ENCODE measurements at places on chromosomes 13 and 19.
A peak's percentile ranks its signal among the peaks of the same experiment; 100 is the strongest.

- DNase-seq, result no peak
Observed at GRCh38 chr13:26228096-26228495, 6.0 kb upstream of the RNF6 start.

DNA sequence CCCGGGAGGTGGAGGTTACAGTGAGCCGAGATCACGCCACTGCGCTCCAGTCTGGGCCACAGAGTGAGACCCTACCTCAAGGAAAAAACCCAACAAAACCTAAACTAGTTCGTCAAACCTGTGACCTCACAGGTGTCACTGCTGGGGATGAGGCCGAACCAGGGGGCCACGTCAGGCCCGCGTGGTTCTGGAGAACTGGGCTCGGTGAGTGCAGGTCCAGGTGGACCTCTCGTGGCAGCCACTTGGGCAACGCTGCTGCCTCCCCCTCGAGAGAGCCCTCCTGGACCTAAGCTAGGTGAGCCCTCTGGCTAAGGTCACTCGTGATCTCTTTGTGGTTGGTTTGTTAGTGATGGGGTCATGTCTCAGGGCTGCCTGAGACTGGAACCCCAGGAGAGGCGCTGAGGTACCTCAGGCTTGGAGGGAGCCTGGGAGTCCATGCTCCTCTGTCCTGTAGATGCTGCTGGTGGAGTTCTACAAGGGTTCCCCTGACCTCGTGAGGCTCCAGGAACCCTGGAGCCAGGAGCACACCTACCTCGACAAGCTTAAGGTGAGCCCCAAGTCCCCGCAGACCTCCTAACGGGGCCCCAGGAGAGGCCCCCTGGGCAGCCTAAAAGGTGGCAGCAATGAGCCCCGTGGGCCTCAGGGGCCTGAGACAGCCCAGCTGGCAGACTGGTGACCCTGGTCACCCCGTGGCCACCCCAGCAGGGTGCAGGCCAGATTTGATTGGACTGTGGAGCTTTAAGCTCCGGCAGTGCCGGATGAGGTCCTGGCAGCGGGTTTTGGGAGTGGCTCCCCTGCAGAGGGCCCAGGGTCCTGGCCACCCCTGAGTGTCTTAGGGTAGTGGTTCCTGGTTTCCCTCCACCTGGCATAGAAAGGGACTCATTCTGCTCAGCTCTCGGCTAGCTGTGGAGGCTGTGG is 15.6 kb downstream of the MPND start:
- no peak for DNase-seq

DNA sequence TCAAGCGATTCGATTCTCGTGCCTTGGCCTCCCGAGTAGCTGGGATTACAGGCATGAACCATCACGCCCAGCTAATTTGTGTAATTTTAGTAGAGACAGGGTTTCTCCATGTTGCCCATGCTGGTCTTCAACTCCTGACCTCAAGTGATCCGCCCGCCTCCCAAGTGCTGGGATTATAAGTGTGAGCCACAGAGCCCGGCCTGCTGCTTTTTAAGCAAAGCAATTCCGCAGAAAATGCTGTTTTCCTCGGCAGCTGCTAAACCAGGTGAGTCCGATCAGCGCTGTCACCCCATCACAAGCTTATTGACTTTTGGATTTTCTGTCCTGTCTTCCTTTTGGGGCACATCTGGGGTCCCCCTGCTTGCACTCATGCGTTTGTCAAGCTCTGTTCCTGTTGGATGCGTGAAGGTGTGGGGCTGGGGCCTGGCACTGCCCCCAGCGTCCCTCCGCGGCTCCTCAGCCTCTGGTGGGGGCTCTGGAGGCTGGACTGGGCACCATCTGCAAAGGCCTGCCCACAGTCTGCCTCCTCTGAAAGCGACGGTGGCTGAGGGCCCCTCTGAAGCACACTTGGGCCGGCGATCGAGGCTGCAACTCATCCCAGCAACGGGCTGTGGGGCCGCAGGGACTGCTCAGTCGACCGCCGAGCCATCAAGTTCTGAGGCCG is 25.7 kb downstream of the CEBPG start:
- DNase-seq, result peak; percentile 7

DNA sequence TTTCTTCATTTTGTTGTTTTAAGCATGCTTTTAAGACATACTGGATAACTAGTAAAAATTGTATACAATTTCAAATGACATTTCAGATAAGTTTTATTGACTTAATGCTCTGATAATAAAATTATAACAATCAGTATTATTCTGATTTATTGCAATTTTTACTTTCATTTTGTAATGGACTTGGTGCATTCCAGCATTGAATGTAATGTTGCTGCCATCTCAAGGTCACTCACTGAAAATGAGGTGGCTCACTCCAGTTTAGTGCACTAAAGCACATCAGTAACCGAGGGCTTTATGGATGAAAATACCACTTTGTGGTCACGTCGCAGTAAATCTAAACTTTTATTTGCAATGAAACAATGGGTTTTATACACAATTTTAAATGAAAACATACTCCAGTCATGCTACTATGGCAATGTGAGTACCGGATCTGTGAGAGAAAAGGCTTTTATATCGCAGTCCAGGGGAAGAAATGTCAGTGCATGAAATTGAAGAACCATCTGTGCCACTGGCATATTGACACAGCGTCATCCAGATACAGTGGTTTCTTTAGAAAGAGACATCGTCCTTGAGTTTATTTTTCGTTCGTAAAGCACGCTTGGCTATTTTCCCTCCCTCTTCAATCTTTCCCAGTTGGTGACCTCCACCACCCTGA is 20.7 kb upstream of the ZNF507 start:
- DNase-seq, result no peak

DNA sequence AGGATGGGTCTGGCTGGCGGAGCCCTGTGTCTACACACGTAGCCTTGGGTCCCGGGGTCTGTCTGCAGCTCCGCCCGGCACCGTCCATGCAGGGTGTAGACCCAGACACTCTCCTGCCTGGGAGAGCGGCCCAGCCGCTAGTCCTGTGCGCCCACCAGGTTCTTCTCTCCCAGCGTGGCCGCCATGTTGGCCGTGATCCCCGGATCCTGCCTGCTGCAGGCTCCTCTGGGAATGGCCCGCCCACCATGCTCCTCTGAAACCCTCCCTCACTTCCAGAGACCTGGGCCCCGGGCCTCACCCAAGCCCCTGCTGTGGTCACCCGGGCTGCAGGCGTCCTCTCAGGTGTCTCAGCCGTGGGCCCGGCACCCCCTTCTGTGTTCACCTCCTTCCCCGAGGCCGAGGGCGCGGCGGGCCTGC is 57.7 kb upstream of the MCF2L start:
- DNase-seq, result no peak

DNA sequence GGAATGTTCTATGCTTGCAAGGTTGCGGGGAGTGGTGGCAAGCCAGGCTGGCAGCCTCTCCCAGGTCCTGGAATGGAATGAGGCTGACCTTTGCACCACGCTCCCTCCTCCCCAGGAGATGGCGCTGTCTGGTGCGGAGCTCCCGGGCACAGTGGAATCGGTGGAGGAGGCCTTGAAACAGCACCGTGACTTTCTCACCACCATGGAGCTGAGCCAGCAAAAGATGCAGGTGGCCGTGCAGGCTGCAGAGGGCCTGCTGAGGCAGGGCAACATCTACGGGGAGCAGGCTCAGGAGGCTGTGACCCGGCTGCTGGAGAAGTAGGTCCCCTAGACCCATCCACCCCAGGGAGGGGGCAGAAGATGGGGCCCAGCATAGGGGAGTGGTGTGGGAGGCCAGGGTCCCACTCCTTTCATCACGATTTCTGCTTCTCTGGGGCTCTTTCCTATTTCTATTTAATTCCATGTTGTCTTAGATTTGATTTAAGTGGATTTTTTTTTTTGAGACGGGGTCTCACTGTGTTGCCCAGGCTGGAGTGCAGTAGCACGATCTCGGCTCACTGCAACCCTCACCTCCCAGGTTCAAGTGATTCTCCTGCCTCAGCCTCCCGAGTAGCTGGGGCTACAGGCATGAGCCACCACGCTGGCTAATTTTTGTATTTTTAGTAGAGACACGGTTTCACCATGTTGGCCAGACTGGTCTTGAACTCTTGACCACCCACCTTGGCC is 53.2 kb upstream of the SHKBP1 start:
- peak; percentile 38 for DNase-seq

DNA sequence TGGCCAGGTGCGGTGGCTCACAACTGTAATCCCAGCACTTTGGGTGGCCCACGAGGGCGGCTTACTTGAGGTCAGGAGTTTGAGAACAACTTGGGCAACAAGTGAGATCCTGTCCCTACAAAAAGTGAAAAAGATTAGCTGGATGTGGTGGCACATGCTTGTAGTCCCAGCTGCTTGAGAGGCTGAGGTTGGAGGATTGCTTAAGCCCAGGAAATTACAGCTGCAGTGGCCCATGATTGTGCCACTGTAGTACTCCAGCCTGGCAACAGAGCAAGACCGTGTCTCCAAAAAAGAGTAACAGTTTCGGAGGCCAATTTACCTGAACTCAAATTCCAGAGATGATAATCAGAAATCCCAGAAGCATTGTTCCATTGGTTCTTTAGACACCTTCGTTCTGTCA is 4.4 kb downstream of the ZNF473 start:
- DNase-seq, result no peak

- DNase-seq, result no peak
Observed at GRCh38 chr13:84263354-84264069, 381.2 kb upstream of the SLITRK1 start.

- no peak for DNase-seq
Observed at GRCh38 chr19:48900477-48901406, 630 bp downstream of the NUCB1 start.

GRCh38 chr13:67133476-67133875 is 96.7 kb downstream of the PCDH9 start:
- no peak for DNase-seq

GRCh38 chr19:988081-988480 is 3.9 kb downstream of the WDR18 start:
- no peak for DNase-seq

- DNase-seq, result no peak
Observed at GRCh38 chr13:50370303-50370950, 355.2 kb downstream of the KCNRG start.

DNA sequence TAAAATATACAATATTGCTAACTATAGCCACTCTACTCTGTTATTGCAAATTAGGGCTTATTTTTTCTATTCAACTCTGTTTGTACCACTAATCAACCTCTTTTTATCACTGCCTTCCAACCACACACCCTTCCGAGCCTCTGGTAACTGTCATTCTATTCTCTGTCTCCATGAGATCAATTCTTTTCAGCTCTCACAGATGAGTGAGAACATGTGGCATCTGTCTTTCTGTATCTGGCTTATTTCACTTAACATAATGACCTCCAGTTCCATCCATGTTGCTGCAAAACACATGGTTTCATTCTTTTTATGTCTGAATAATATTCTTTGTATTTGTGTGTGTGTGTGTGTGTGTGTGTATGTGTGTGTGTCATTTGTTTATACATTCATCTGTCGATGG is 350.1 kb upstream of the DACH1 start:
- DNase-seq, result no peak

DNA sequence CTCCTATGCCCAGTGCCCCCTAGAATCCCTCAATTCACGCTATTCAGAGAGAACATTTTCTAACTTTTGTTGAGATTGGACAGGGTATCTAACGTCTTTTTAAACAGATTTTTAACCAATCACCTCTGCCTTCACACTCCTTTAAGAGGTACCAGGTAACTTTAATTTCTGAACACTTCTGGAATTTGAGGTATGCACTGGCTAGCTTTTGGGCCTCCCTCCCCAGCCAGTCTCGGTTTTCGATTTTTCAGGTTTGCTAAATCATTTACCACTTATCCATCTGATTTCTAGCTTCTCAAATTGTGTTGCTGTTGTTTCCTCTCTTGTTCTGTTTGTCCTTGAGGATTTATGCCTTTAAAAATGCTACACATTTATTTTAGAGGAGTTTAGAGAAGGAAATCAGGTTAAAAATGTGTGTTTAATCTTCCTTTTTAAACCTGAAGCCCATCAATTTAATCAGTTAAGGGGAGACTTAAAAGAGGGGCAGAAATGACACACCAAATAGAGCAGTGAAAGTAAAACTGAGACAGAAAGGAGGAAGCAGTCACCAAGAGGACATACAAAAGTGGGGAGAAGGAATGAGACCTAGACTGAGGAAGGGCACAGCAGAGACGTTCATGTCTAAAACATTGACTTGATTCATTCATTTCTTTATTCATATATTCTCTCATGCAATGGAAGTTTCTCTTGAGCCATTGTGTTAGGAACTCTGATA is 139.6 kb upstream of the HTR2A start:
- DNase-seq, result no peak

GRCh38 chr19:58558623-58559274 is 338 bp upstream of the UBE2M start:
- DNase-seq, result peak; percentile 95

- DNase-seq, result no peak
Observed at GRCh38 chr19:33257828-33258227, 32.2 kb upstream of the SLC7A10 start.

- no peak for DNase-seq
Observed at GRCh38 chr19:5298471-5298901, 42.1 kb downstream of the PTPRS start.

GRCh38 chr19:5542665-5543064 is 25.1 kb downstream of the TINCR start:
- DNase-seq, result no peak

DNA sequence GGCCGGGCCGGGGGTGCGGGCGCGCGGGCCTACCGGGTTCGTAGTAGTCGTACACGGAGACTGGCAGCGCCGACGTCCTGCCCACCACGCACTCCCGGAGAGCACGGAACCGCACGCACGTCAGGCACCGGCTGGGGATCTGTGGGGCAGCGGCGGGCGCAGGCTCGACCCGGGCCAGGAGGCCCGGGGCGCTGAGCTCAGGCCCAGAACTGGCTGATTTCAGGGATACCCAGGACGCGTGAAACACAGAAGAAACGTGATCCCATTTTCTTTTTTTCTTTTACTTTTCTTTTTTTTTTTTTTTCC is 9.0 kb downstream of the F2RL3 start:
- DNase-seq, result no peak

All from posterior cingulate gyrus (tissue), 11 donors.